ENCODE measurements at places on chromosomes 11 and 22.

DNA sequence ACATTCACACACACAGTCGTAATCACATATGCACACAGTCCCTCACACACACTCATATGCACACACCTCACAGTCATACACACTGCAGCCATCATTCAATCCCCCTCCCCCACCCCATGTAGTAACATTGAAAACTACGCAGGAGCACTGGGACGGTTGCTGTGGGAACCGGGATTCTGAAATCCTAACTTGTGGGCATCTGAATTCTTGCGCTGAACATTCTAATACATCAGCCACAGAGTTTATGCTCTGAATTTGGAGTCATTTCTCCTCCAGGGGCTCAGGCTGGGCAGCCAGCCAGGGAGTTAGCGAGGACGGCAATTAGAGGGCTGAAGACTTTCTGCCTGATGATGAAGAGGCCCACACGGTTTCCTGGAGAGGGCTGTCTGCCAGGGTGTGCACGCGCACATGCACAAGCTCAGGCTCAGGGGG, 32.7 kb downstream of the CD6 start:
- DNase-seq = no peak

- DNase-seq = no peak
These were observed 74.2 kb downstream of the KIRREL3 start for GRCh38 chr11:126926376-126926791.

- DNase-seq = no peak
These were observed 111.5 kb upstream of the RRM1 start for GRCh38 chr11:3983101-3983500.

DNA sequence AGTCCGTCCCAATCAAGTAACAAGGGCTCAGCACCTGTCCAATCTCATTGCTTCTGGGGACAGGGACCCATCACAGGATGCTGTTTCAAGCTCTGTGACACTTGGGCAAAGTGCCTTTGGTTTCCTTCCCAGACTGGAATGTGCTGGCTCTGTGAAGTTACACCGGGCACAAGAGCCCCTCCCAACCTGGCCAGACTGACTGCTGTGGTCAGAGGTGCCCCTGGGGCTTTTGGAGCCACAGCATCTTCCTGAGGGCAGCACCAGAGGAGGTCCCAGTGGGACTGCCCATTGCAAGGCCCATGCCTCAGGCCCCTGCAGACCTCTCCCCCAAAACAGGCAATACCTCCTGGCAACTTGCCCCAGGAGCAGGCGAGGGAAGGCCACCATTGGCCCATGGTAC, 155.2 kb upstream of the GRK3 start:
- no peak for DNase-seq

DNA sequence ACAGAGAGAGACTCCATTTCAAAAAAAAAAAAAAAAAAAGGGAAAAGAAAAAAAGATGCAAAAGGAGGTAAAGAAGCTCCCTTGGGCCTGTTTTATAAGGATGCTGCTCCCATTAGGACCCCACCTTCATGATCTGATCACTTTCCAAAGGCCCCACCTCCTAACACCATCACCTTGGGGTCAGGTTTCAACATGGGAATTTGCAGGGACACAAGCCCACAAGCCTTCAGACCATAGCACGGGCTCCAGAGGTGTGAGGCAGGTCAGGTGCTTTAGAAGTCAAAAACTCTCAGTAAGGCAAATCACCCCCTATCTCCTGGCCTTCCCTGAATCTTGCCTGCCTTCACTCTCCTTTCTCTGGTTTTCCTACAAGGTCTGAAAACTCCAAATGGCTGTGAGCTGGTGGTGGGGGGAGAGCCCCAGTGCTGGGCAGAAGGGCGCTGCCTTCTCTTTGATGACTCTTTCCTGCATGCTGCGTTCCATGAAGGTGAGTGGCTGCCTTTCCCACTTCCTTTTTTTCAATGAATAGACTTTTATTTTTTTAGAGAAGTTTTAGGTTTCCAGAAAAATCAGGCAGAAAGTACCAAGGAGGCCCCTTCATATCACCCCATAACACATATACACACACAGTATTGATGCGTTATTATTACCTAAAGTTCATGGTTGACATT, 13.2 kb downstream of the ASPHD2 start:
- no peak for DNase-seq

DNA sequence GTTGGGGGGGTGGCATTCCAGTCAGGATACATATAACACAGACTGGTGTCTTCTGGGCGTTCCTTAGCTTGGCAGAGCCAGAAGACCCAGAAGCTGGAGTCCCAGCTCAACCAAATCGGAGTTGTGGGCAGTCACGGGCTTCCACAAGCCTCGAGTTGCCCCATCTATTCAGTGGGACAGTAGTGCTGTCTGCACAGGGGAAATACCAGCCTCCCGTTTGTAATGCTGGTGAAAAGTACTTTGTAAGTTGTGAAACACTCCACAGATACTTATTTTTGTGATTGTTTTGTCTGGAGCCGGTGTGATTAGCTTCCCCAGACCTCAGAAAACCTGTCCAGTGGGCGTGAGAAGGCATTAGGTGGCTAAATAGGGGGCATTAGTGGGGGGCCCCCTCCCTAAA, 13.6 kb downstream of the DGKZ start:
- DNase-seq = no peak

- peak; percentile 52 for DNase-seq
These were observed 540 bp downstream of the PPARA start for GRCh38 chr22:46150655-46151477.
